ENCODE measurements at places on chromosomes 7 and 10.

DNA sequence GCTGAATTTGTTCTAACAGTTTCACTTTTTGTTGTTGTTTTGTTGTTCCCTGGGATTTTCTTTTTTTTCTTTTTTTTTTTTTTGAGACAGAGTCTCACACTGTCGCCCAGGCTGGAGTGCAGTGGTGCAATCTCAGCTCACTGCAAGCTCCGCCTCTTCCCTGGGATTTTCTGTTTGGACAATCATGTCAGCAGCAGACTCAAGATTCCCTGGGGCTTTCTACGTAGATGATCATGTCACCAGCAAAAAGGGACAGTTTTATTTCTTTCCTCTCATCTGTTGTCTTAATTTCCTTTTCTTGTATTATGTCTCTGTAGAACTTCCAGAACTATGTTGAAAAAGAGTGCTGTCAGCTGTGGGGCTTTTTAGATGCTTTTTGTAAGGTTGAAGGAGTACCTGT is 241.4 kb downstream of the TNS3 start:
- no peak for DNase-seq

DNA sequence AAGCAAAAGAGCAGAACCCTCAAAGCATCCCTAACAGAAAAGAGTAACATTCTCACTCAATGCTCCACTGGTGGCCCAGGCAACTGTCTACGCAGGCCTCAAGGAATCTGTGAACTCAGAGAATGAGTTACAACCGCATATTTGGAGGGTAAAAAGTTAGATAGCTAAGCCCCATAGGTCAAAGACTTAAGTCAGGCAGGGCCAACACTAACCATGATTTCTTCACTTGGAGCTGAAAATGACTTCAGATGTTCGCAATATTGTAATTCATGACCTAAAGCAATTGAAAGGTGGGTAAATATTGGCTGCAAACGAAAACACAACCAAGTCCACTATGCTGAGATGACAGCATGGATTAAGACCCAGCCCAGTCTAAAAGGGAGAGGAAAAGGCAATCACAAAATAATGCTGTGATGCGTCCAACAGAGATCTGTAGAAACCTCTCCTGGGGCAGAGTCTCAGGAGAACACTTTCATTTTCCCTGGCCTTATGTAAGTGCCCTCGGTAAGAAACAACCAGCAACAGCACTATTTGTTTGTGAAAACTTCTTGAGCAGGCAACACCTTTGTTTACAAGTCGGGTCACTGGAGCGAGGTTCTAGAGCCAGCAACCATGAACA is 176.5 kb downstream of the TNS3 start:
- no peak for DNase-seq

- no peak for DNase-seq
These were observed 939.6 kb downstream of the NRG3 start for GRCh38 chr10:82814635-82815034.

DNA sequence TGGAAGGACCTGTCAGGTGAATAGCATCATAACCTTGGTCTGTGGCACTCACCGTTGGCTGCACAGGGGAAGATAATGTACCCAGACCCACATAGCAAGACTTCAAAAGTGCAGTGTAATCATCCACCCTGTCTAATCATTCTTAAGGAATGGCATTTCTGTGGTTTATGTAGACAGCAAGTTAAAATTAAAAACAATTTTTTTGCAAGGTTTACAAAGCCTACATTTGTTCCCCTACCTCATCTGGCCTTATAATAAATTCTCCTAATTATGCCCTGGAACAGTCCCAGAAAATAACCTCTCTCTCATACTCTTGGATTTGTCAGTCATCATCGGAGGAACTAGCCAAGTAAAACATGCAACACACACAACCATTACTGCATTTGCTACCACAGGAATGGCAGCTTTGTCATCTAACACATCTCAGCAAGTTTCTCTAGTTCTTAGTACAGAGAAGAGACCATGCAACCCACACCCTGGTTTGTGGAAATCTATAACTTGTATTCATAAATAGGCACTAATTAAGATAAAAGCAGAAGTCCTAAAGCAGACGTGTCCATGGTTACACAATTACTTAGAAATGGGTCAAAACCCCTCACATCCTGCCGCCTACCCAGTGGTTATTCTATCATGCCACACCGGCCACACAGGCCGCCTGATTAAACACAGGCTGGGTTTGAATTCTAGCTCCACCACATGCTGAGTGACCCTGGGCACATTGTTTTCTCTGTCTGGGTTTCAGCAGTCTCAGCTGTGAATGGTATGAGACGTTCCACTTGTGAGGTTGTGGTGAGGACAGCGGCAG is 19.1 kb downstream of the ABLIM1 start:
- peak; percentile 85 for DNase-seq

- no peak for DNase-seq
These were observed 50.5 kb downstream of the ANKIB1 start for GRCh38 chr7:92296235-92296634.

- no peak for DNase-seq
These were observed 1.4 kb downstream of the SCD start for GRCh38 chr10:100348389-100348927.

GRCh38 chr10:47013507-47014154 is 102.4 kb downstream of the PTPN20 start:
- no peak for DNase-seq

DNA sequence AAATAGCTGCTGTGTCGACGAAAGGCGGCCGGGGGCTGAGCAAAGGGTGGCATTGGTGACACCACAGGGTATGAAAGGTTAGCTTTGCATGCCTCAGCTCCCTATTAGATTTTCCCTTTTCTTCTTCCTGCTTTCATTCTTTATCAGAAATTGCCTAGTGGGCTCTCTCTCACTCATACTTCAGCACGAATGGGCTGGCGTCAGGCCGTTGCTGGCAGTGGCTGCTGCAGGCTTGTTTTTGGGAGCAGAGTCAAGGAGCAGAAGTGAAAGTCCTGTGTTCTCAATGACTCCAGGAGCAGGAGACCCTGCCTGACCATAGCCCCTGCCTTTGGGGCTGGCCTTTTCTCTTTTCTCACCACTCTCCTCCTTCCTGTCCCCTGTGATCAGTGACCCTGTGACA is 318.0 kb downstream of the PLXNA4 start:
- DNase-seq: no peak

GRCh38 chr10:133357285-133358161 is at the start of gene FUOM:
FUOM (minus strand) TSS chr10:133358019; CDS start chr10:133358007, 12 bp downstream.
- DNase-seq: peak; percentile 52

GRCh38 chr7:44073664-44074348 is 8.4 kb upstream of the PGAM2 start:
- peak; percentile 65 for DNase-seq

DNA sequence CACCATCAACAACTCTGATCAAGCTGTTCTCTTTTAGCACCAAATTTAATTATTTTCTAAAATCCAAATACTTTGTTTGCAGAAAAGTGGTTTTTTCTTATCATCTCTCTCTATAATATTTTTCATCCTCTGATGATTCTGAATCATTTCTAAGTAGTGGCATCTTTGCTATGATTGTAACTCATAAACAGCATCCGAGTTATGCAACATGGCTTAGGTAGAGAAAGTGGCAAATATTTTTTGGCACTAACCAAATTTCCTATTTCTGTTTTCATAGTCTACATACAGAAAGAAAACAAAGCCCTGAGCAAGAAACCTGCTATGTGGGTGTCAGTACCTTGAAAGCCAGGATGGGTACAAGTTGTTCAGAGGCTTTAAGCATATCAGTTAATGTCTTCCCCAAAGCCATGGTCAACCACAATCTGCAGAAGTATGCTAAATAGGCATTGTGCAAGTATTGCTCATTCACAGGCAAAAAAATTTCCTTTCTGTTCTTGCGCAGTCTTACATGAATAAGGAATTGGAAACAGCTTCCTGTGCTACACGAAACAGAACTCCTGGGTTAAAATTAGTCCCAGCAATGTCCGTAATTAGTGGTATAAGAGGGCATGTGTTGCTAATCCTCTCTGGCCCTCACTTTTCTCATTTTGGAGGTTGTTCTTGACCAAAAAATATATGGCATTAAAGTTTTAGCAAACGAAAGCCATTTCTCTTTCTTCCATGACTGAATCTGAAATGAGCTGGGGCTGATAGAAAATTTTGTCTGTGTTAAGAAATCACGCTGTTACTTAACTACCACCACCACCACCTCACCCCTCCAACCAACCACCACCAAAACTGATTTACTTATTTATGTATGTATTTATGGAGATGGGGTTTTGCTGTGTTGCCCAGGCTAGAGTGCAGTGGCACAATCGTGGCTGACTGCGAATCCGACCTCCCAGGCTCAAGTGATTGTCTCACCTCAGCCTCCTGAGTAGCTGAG is 325.6 kb upstream of the MAGI2 start:
- no peak for DNase-seq

- peak; percentile 67 for DNase-seq
These were observed 25.1 kb upstream of the ABLIM1 start for GRCh38 chr10:114683162-114683561.

GRCh38 chr10:35232527-35232926 is 103.8 kb upstream of the CCNY start:
- no peak for DNase-seq

DNA sequence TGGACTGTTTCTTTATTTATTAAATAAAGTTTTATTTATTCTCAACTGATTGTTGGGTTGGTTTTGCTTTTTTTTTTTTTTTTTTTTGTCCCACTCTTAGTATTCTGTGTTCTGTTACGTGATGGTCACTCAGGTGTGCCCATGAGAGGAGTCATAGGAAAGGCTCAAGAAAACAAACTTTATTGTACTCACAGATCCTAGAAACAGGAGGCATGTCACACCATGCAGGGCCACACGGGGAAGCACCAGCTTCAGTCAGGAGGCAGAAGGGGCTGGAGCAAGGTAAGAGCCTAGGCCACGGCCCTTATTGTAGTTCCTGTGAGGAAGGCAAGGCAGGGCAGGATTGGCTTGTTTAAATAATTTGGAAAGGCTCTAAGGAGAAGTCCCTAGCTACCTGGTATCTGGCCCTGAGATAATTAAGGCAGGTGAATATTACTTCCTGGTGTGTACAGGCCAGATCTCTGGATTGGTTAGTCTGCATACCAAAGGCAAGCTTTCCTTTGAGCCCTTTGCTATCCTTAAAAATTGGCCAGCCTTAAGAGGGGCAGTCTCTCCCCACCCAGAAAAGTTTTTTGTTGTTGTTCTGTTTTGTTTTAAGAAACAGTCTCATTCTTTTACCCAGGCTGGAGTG is 8.3 kb downstream of the ATOH7 start:
- no peak for DNase-seq

DNA sequence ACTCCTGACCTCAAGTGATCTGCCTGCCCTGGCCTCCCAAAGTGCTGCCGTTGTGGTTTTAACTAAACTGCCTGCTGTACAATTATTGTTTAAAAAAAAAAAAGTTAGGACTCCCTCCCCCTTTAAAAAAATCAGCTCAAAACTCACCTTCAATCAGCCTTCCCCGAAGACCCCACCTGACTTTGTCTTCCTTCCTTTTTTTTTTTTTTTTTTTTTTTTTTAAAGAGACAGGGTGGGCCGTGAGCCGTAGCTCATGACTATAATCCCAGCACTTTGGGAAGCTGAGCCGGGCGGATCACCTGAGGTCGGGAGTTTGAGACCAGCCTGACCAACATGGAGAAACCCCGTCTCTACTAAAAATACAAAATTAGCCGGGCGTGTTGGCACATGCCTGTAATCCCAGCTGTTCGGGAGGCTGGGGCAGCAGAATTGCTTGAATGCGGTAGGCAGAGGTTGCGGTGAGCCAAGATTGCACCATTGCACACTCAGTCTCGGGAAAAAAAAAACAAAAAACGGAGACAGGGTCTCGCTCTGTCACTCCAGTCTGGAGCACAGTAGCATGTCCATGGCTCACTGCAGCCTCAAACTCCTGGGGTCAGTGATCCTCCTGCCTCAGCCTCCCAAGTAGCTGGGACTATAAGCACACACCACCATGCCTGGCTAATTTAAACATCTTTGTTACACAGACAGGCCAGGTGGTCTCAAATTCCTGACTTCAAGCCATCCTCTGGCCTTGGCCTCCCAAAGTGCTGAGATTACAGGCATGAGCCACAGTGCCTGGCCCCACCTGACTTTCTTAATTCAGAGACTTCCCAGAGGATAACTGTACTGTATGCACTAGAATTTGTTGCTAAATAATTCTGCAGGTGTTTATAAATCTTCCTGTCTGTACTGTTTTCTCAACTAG is 3.2 kb downstream of the FIS1 start:
- DNase-seq: no peak

GRCh38 chr7:116524609-116525297 is at the start of gene CAV1:
CAV1 (plus strand) TSS chr7:116525036; CDS start chr7:116525063, 27 bp downstream.
- peak; percentile 96 for DNase-seq

DNA sequence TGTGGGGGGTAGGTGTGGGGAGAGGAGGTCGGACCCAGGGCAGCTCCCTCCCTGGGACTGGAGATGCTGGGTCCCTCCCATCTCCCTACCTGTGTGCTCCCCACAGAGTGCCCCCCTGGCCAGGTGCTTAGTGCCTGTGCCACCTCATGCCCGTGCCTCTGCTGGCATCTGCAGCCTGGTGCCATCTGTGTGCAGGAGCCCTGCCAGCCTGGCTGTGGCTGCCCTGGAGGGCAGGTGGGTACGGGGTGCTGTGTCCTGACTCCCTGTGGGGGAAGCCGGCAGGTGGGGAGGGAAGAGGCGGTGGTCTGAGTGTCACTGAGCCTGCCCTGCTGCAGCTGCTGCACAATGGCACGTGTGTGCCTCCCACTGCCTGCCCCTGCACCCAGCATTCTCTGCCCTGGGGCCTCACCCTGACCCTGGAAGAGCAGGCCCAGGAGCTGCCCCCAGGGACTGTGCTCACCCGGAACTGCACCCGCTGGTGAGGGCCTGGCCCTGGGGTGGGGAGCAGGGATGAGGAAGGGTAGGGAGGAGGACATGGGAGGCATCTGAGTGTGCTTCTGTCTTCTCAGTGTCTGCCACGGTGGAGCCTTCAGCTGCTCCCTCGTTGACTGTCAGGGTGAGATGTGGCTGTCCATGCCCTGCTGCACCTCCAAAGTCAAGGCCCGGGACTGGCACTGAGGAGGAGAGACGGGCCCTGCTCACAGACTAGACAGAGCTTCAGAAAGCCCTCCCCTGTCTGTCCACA is 11.7 kb upstream of the ZNF862 start:
- no peak for DNase-seq

- DNase-seq: no peak
These were observed 27.1 kb downstream of the KLF6 start for GRCh38 chr10:3757638-3758490.

- DNase-seq: peak; percentile 62
These were observed 123.9 kb downstream of the CACNA2D1 start for GRCh38 chr7:82319674-82320118.

GRCh38 chr7:141708351-141708750 is at the start of gene WEE2:
WEE2 (plus strand) TSS chr7:141708353; CDS start chr7:141708759, 406 bp downstream.
- DNase-seq: no peak

DNA sequence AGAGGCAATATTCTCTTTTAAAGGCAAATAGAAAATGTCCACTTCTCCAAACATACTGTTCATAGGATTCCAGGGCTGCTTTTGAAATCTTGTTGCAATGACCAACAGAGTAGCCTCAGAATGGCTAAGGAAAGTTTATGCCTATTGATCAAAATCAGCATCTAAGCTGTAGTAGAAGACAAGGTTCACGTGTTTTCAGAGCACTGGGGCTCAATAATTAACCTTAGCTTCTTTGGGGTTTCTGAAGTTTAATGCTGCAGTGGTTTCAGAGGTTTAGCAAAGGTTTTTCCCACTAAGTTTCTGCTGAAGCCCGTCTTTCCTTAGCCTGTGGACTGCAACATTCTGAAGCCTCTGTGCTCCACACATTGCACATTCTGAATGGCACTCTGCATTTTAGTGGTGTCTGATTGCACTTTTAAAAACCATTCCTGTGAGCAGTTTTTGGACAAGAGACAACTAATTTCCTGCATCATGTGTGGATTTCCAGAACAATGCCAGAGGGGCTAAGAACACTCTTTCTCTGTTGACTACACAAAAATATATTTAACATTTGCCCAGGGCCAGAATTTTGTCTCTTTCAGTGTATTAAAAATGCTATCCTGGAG is 342.5 kb downstream of the PTEN start:
- DNase-seq: no peak

- DNase-seq: no peak
These were observed 954.2 kb downstream of the PCDH15 start for GRCh38 chr10:53846809-53847208.
